ENCODE measurements at places on chromosomes 3 and 15. TPM values are rescaled to one million over a fixed set of nuclear protein-coding genes. Genes with fewer than 3 reads are reported as not detected.

Gene GNAT1
- total RNA-seq, result 0.08 TPM

Gene RASGRP1
- total RNA-seq, result 0.28 TPM

Gene BCHE
- total RNA-seq, result 38.3 TPM

Gene ADAMTSL3
- 17.8 TPM for total RNA-seq

Gene NEK10
- total RNA-seq, result 2.4 TPM

Data from left lobe of liver (tissue), 2 donors.